NCI-H187 (cell line): ENCODE measurements at places on chromosomes 13 and 19.

DNA sequence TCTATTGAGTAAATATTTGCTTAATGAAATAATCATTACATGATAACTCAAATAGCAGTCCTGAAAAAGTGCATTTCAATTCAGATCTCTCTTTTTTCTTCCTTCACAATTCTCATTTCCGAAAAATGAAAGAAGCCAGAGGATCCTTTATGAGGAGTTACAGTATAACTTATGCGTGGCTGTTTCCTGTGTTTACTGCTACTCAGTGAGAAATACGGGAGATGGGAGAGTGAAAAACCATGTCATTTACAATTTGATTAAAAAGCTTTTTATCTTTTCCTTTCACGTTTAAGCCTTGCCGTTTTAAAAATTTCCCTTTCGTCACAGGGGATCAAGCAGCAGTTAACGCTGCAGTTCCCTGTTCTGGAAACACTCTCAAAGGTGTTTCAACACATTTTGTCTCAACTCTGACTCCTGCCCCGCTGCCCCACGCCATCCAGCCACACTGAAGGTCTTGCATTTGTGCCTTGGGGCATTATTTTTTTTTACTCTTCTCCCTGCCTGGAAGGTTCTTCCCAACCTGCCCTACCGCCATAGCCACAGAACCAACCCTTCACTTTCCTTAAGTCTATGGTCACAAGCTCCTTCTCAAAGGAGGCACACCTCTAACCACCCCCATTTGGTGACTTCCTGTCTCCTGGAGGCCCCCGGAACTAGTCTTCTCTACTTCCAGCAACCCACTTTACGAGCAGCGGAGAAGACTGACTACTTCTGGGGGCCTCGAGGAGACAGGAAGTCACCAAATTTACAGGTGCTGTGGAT, 17.0 kb downstream of the KL start:
- DNase-seq: no peak

DNA sequence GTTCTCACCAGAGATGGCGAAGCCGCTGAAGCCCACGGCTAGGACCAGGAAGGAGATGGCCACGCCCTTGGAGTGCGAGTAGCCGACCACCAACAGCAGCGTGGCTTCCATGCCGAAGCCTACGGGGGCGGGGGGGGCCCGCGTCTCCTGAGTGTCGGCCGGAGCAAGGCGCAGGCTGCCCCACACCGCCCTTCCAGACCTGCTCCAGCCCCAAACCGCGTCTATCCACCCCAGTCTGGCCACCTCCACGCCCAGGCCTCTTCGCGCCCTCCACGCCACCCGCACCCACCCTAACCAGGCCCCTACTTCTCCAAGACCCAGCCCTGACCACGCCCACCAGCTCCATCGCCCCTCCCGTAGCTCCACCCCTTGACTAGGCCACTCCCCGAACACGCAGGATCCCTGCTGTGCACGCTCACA, 6.2 kb downstream of the GFY start:
- no peak for DNase-seq

DNA sequence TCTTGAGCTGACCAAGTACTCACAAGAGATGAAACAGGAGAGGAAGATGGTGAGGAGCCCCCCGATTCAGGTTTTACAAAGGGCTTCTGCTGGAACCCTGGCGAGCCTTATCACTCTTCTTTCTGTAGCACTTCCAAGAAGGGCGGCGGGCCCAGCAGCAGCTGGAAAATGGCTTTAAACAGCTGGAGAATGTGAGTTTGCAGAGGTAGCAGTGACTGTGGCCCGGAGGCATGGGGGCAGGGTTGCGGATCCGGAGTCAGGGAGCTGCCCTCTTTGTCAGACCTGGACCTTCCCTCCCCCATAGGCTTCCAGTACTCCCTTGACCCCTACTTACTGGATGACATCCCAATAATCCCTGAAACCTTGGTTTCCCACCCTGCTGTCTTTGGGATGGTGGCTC, 3.6 kb downstream of the TRIP10 start:
- no peak for DNase-seq

- no peak for DNase-seq
These were observed 429.5 kb downstream of the HS6ST3 start for GRCh38 chr13:96519380-96519779.

DNA sequence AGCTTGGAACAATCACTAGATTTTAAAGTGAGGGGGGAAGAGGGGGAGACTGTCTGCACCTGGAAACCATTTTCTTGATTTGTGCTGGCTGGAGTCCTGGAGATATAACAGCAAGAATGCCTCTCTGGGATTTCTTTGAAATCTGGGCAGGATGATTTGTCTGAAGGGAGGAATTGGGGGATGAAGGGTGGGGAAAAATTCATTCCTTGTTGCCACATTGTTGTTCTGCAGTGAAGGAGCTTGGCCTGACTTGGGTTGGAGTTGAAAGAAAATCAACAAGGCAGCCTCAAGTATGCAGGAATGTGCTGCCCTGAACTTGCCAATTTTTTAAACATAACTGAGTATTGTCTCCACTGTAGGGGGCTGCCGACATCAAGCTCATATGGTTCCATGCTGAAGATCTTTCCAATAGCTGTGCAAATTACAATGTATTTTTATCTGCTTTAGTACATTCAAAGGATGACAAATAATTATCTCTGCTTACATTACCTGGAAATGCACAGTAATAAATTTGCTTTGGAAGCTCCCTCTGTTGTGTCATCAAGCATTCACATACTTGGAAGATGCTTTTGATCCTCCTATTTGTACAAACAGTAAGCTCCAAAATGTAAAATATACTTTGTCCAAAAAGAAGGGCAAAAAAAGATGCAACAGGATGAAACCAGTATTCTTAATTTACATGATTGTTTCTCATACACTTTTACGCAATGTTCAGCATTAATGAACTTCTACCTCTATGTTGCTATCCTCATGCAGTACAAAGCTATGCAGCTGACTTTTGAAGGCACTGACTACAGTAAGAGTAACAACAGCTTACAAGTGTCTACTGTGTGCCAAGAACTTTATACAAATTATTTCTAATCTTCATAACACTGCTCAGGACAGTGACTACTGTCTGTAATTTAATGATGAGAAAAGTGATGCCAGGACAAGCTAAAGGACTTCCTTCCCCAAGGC, 627.9 kb upstream of the KLF12 start:
- DNase-seq: no peak

GRCh38 chr13:22789027-22789593, 391.7 kb upstream of the SGCG start:
- no peak for DNase-seq

GRCh38 chr19:3365093-3365835, 1.1 kb upstream of the NFIC start:
- no peak for DNase-seq

- DNase-seq: peak; percentile 95
These were observed 9.5 kb downstream of the GPX4 start for GRCh38 chr19:1113030-1113985.

DNA sequence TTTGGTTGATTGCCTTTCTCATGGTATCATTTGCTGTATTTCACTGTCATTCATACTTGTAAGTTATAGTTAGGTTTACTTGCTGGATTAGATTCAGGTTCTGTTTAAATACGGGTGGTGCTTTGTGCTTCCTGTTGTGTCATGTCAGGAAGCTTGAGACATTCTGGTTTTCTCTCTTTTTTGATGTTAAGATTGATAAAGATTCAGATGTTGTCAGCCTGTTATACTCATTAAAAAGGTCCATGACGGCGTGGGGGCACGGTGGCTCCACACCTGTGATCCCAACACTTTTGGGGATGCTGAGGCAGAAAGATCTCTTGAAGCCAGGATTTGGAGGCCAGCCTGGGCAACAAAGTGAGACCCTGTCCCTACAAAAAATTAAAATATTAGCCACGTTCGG, 45.7 kb downstream of the NAA16 start:
- no peak for DNase-seq

DNA sequence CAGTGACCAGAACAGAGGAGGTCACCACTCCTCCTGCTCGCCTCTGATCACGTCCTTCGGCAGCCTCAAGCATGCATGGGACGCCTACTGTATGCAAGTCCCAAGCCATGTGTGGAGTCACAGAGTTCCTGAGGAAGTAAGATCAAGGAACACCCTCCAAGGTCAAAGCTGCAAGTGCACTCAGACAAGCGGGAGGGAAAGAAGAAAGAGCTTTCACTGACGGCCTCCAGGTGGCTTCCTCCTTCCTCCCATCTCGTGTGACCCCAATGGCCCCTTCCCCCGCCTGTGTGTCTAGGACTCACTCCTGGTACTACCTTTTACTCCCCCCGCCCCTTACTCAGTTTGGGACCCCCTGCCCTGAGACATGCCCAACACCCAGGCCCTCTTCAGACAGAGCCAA, 6.1 kb downstream of the HAUS8 start:
- DNase-seq: no peak

DNA sequence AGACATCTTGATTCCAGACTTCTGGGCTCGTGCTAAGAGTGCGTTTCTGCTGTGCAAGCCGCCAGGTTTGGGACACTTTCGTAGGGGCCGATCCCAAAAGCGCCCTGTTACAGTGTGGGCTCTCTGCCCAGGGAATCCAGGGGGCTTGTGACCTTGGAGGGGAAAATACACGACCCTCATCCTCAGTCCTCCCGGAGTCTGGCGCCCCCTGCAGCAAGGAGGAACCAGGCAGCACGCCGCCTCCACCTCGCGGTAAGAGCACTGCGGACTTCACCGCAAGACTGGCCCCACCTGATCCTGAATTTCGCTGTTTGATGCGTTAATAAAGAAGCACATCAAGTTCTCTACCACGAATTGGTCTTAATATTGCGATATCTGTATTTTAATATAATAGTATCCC, 5.2 kb downstream of the POLRMT start:
- no peak for DNase-seq

- DNase-seq: peak; percentile 1
These were observed 95.2 kb downstream of the LRCH1 start for GRCh38 chr13:46648166-46648607.

- DNase-seq: no peak
These were observed 332.0 kb downstream of the FGF9 start for GRCh38 chr13:22002893-22003292.

GRCh38 chr19:5536337-5536894, 31.3 kb downstream of the TINCR start:
- DNase-seq: no peak

DNA sequence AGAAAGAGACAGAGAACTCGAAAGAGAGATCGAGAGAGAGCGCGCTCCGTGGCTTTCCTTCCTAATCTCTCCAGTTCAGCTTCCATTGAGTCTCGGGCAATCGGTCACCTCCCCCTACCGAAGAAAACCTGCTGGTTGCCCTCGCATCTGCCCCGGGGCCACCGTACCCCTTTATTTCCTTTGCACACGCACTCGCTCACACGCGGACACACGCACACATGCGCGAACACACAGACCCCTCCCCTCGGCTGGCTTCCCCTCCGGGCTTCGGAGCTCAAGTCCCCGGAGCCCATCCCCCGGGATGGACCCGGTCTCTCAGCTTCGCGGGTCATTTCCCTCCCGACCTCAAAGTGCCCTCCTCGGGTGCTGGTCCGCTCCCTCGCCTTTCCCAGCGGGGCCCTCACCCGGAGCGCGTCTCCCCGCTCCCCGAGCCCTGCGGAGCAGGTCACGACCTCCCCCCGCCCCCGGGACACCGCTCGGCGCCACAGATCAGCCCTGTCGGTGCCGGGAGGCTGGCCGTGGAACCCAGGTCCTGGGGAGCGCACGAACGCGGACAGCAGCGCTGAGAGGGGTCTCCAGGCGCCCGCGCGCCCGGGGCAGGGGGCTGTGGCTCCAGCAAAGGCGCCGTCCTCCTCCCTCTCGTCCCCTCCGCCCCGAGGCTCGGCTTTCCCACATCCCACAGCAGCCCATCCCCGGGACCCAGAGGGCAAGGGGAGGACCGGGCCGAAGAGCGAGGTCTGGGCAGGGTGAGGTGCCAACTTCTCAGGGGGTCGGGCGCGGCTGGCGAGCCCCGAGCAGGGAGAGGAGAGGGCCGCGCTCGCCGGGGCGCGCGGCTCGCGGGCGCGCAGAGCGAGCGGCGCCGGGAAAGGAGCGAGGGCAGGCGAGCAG, 1.8 kb downstream of the DACH1 start:
- DNase-seq: no peak

DNA sequence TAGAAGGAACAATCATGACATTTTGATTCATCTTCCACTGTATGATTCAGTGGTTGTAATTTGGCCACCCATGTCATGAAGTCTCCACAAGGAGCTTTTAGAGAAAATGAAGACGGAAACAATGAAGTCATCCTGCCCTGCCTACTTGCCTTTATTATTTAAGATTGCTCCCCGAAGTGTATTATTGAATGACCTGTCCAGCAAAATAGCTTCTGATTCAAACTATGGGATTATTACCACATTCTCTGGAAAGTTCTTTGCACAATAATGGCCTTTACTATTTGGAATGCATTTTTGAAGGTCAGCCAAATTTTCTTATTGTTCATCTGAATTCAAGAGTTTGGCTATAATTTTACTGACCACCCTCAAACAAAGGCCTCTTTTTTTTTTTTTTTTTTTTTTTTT, 77.8 kb upstream of the RFC3 start:
- DNase-seq: no peak

DNA sequence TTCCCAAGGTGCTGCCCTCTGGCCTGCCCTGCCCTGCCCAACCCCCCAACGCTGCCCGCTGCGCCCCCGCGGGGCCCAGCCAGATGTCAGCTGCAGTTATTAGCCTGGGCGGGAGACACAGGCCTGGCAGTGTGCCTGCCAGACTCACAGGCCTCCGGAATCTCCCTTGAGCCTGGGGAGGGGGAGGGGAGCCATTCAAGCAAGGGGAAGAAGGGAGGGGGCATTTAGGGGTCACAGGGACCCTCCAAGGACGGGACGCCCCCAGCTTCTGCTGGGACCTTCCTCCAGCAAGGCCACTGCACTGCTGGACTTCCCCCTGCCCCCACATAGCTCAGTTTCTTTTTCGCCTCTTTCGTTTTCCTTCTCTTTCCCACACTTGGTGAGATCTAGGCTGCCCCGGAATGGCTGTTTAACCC, 2.6 kb upstream of the JUNB start:
- DNase-seq: no peak

- DNase-seq: no peak
These were observed 5.1 kb downstream of the DOT1L start for GRCh38 chr19:2168619-2169424.

DNA sequence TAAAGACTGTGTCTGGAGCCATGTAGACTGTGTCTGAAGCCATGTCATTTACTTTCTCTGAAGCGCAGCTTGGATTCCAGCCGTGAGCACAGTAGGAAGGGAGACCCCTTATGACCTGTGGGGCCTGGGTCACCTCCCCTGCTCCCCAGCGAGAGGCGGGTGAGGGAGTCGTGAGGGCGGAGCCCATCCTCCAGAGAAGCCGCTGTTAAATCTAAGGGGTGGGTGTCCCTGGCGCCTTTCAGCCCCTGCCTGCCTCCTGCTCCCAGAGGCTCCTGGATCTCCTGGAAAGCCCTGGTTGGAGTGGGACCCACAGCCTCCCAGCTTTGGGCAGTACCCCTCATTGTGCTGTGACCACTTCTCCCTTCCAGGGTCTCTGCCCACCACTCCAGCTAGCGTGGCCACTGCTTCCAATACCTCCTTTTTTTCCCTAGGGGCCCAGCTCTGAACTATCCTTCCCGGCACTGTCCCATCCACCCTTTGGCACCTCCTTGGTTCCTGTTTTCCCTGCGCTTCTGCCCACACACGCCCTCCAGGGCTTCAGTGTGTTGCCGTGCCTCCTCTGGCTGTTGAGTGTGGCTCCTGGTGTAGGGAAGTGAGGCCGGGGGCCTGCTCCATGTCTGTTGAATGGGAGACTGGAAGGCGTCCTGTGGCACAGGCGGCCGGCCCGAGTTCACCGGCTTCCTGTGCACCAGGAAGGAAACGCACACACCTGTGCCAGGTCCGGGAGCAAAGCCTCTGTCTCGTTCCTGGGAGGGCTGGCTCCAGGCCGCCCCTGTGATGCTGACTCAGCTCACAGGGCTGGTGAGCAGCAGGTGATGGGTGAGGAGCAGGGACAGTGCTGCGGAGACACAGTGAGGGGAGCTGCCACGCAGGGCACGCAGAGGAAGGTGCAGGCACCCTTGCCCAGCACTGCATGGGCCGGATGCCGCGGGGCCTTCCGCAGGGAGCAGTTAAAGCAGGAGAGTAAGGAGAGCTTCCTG, 29.4 kb downstream of the ATP4B start:
- no peak for DNase-seq
